ENCODE measurements at places on chromosomes 2 and 18.

DNA sequence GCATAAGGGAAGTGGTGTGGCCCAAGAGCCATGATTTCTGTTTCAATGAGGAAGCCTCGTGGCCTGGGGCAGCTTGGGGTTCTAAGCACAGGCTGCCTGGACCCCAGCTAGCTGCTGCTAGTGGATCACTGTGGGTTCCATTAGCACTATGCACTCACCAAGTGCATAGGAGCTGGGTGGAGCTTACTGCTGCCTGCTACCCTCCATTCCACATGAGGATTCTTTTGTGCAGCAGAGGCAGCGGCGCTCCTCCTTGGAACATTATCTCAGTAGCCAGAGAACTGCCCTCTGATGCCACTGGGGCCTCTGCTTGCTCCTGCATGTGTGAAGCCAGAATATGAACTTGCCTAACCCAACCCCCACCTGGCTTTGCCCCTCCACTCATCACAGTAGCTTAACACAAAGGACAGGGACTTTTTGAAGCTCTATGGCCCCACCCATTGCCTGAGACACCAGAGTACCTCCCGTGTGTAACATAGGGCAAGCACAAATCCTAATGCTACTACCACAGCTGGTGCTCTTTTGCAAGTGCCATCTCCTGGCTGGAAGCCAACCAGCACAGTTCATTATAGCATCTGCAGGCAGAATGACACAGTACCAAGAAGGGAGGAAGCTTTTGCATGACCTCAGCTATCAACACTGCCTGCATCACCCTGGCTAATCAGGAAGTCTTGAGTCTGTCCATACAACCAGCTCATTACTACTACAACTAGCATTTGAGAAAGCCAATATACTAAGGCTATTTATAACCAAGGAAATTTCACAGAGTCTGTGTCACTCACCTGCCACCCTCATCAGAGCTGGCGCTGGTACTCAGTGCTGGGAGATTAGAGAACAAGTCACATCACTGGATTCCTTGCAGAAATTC lies 297.0 kb upstream of the GULP1 start:
- no peak for DNase-seq

DNA sequence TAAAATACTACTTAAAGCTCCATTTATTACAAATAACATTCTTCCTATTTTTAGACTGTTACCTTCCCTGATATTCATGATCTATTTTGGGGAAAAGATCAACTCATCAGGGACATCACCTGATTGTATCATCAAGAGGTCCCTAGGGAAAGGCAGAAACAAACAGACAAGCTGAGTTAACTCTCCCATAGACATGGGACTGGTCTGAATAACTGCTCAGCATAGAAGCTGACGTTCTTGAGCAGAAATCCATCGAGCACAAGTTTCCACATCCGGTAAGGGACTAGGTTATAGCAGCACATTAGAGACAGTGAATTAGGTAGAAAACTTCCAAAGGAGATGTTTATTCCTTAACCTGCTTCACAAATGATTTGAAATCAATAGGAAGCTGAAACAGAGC lies 1100.4 kb upstream of the SLC39A10 start:
- no peak for DNase-seq

DNA sequence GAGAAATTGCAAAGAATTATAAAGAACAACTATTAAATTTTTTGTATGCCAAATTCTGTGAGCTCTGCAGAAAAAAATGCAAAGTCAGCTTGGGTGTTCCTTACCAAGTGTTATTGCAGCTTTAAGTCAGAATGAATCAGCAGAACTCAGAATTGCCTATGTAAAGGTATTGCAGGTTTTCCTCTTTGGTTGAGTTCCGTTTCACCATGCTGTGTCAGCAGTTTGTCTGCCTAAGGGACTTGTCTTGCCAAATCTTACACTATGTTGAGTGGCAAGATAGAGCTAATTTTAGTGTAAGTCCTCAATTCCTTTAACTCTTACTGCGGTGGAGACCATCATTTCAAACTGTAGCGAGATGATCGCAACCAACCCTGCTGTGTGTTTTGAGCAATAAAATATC lies 38.8 kb downstream of the ADAM23 start:
- no peak for DNase-seq

- DNase-seq = no peak
Measured at GRCh38 chr2:8779795-8780671, 57.4 kb downstream of the KIDINS220 start.

DNA sequence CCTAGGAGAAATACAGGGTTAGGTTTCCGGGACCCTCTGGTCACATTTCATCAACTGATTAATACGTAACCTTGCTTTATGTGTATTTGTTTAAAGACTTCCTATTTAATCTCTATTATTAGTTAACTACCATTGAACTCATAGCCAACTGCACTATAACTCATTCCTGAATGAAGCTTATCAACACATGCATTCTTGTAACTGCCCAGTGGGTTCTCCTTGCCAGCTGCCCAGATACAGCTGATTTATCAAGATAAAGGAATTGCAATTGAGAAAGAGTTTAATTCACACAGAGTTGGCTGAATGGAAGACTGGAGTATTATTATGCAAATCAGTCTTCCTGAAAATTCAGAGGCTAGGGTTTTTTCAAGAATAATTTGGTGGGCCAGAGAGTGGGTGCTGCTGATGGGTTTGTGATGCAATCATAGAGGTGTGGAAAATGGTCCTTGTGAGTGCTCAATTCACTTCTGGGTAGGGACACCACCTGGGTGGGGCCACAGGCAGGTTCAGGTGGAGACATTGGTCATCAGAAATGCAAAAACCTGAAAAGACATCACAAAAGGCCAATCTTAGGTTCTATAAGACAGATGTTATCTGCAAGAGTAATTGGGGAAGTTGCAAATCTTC lies 21.1 kb upstream of the NOSTRIN start:
- DNase-seq = no peak

GRCh38 chr2:67346718-67347407 lies 50.3 kb upstream of the ETAA1 start:
- DNase-seq = no peak

GRCh38 chr2:161571051-161571429 lies 53.2 kb upstream of the SLC4A10 start:
- no peak for DNase-seq

DNA sequence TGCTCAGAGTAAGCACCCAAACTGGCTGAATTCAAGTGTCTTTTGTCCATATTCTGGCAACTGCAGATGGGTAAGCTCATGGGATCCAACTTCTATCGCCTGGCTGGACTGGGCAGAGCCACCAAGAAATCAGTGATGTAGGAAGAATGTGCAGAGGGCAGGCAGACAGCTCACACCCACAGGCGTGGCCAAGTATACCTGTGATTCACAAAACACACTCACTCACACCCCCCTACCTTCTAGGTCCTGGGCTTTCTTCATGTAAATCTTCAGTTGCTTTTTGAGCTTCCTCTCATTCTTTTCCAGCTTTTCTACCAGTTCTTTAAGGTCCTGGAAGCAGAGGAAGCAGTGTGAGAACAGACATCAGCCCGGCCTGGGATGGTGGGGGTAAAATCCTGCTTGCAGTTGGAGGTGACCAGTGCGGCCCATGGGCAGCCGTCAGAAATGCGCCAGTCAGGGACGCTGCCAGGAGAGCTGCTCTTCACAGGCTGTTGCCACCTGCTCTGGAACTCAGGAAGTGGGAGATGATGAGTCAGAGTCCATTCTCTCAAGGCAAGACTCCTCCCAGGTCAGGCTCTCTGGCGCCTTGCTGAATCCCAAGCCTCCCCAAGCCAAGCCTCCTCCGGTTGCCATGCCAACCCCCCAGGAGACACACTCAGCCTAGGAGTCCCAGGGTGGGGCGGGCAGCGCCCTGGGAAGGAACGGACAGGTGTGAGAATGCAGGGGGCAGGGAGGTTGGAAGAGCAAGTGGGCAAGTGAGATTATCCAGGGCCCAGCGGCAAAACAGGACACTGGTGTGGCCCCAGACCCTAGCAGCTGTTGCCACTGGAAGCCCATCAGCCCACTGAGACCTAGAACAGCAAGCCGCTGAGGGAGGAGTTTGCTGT lies 36.2 kb upstream of the ACAA2 start:
- no peak for DNase-seq

DNA sequence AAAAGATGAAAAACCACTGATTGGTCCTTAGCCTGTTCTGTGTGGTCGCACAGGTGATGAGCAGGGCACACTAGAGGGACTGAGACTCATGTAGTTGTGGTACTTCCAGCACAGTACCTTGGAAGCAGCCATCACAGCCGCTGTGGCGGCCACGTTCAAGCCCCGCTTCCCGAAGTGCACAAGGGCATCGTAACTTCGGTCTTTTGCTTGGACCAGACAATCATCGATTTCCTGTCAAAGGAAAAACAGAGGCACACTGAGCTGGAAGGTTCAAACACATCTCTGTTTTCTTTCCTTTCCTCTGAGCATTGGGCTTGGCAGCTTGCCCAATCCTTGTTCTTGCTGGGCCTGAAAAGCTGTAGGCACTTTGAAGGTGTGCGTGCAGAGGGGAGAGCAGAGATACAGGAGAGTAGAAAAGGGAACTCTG lies 52.6 kb downstream of the MRPL35 start:
- DNase-seq = no peak

- no peak for DNase-seq
Measured at GRCh38 chr18:316393-316792, 48.5 kb upstream of the THOC1 start.

GRCh38 chr18:29879763-29880162 lies 1162.8 kb downstream of the DSC3 start:
- DNase-seq = no peak

GRCh38 chr18:48662011-48662661 lies 123.3 kb downstream of the CTIF start:
- DNase-seq = no peak

GRCh38 chr2:100038011-100038410 lies 104.4 kb downstream of the AFF3 start:
- DNase-seq = no peak

DNA sequence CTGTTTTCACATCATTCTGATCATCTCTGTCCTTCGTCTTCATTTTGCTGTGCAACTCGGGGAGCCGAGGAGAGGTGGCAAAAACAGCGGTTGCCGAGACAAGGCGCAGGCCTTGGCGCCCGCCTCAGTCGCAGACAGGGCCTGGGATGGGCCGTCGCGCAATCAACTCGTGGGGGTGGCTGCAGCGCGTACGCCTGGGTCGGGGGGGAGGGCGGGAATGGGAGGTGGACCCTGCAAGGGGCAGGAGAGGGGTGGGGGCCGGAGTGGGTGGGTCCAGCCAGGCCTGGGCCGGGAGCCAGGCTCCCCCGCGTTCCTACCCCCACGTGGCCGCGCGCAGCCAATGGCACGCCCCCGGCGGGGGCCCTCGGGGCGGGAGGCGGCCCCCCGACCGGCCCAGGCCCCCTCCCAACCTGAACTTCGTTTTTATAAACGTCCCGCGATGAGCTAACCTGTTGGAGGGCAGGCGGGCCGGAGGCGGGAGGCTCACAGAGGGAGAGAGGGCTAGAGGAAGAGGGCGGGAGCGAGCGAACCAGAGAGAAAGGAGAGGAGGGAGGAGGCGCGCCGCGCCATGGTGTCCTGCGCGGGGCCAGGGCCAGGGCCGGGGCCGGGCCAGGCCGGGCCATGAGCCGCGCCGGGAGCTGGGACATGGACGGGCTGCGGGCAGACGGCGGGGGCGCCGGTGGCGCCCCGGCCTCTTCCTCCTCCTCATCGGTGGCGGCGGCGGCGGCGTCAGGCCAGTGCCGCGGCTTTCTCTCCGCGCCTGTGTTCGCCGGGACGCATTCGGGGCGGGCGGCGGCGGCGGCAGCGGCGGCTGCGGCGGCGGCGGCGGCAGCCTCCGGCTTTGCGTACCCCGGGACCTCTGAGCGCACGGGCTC lies at the start of gene HOXD13:
TSS of gene HOXD13 (plus strand) at position 452 of the 875 bp plus-strand sequence. CDS start at position 622, 170 bp downstream.
- no peak for DNase-seq

DNA sequence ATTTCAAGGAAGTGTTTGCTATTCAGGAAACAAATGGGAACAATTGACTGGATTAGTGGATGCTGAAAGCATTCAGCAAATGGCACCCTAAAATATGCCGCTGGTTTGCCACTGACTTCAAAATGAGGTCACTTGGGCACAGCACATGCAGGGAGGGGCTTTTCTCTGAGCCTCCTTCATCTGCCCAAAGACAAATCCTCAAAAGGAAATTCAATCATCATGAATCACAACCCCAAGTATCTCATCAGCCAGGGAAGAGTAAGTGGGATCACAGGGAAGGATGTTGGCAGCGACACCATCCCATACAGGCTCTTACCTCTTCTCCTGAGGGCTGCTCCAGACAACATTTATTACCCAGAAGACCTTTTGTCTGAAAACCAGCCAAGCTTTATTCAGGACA lies 14.4 kb upstream of the SP140L start:
- no peak for DNase-seq

GRCh38 chr18:3902676-3903075 lies 452.7 kb downstream of the TGIF1 start:
- DNase-seq = no peak

DNA sequence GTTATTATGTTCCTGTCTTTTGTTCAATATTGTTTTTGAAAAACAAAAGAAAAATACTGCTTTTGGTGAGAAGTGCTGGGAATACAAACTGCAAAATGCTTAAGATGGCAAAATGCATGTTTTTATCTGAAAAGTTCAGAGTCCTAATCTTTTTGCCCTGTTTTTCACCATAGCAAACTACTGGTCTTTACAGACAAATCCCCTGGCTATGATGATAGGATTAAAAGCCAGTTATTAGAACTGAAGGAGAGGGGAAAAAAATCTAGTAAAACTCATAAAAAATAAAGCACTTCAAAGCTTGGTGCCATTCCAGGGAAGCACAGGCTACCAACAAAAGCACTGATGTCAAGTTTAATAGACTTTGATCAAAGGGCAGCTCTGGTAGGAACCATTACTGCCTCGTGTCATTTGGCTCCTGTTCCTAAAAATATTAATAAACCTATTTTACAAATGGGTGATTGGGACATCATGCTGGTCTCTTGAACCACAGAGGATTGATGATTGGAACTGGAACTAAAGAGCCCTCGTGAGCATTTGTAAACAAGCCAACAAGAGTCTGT lies 194.7 kb downstream of the RAB3GAP1 start:
- DNase-seq = no peak
